HAP-1 (cell line): ENCODE measurements at places on chromosomes 1 and 21.

DNA sequence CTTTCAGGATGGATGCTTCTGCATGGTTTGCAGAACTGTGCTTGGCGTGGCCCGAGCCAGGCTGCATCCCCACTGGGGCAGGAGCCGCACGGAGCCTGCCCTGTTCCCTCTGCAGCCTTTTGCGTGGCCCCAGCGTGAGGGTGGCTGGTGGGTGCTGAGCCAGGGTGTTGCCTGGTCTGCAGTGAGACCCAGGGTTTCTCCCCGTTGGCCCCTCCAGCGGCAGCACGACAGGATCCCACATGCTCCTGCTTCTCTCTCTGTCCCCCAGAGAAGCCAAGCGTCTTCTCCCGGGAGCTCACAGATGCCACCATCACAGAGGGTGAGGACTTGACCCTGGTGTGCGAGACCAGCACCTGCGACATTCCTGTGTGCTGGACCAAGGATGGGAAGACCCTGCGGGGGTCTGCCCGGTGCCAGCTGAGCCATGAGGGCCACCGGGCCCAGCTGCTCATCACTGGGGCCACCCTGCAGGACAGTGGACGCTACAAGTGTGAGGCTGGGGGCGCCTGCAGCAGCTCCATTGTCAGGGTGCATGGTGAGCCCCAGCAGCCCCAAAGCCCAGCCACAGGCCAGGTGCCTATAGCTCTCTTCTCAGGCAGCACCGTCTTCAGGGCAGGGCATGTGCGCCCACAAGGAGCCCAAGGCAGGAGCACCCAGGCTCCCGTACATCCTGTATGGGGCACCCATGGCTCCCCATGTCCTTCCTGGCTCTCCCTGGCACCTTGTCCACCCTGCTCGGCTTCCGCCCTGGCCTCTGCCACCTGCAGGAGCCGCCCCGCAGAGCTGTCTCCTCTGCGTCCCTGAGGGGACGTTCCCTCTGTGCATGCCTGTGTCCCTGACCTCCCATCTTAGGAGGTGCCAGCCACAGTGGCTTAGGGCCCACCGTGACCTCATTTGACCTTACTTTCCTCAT, 78.9 kb downstream of the OBSCN start:
- no peak for DNase-seq

DNA sequence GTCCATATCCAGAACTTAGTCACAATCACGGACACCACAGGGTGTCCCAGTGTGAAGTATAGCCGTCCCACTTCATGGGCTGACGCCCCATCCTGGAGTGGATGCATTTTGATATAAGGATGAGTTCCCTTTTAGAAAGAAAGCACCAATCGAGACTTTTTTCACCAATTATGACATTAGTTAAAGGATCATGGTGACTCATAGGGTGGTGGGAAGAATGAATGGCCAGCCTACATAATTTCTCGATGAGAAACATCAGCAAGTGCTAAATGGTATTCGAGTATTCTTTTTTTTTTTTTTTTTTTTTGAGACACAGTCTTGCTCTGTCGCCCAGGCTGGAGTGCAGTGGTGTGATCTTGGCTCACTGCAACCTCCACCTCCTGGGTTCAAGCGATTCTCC, 38.5 kb upstream of the USP1 start:
- no peak for DNase-seq

GRCh38 chr21:37454869-37455503, 88.4 kb downstream of the DYRK1A start:
- no peak for DNase-seq

- no peak for DNase-seq
These were observed 19.6 kb downstream of the WNT9A start for GRCh38 chr1:227927971-227928741.

DNA sequence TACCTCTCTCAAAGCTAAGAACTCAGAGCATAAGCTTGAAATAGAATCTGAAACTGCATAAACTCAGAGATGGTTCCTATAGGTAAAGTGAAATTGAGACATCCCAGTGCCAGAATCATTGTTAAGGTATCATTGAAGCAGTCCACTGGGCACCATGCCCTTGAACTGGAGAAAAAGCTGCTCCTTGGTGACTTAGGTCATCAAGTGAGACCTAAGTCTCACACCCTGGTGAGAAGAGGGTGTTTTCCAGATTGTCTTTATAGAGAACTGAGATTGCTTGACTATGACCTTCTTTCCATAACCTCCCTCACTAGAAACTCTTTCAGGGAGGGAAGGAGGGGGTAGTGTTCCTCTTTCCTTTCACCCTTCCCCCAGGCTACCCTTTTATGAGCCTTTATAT, 9.4 kb upstream of the ATP6V1G3 start:
- no peak for DNase-seq

GRCh38 chr1:227937838-227938145, 9.9 kb downstream of the WNT9A start:
- no peak for DNase-seq

GRCh38 chr1:202752774-202753173, 42.5 kb upstream of the SYT2 start:
- no peak for DNase-seq

DNA sequence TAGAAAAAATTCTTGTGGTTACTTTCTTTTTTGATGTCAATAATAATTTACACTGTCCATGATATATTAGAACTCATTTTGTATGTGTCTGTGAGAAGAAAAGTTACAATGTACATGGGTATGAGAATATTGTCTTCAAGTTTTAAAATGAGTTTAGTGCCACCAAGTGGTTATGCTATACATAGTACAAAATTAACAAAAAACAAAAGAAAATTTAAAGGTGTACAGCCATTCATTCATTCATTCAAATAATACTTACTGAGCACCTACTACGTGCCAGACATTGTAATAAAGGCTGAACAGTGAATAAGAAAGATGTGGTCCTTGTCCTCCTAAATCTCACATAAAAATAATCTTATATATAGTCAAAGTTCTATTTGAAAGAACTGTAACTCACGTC, 27.7 kb downstream of the UCHL5 start:
- no peak for DNase-seq

GRCh38 chr1:47819574-47819888, 177.7 kb downstream of the TRABD2B start:
- DNase-seq, result no peak

- no peak for DNase-seq
These were observed 8.2 kb upstream of the TTLL10 start for GRCh38 chr1:1165485-1165884.

GRCh38 chr1:160166166-160166868, 14.9 kb downstream of the ATP1A4 start:
- no peak for DNase-seq

DNA sequence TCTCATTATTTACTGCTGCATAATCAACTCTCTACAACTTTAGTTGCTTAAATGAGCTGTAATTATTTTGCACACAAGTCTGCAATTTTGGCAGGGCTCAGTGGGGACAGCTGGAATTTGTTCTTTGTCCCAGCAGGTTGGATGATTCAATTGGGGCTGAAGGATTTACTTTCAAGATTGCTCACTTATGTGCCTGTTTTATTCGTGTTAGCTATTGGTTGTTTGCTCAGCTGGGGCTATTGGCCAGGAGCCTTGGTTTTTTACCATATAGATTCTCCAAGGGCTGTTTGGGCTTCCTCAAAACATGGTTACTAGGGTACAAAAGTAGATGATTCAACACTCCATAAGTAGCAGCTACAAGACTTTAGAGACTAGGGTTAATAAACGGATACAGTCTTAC, 13.4 kb downstream of the OR10R2 start:
- no peak for DNase-seq

DNA sequence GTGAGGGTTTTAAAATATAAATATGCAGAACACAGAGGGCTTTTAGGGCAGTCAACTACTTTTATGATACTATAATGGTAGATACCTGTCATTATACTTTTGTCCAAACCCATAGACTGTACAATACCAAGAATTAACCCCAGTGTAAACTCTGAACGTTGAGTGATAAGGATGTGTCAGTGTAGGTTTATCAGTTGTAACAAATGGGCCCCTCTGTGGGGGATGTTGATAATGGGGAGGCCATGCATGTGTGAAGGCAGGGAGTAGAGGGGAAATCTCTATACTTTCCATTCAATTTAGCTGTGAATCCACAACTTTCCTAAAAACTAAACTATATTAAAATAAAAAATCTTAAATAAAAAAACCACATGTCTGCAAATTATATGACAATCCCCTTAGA, 193.5 kb upstream of the CAMK1G start:
- DNase-seq, result no peak

DNA sequence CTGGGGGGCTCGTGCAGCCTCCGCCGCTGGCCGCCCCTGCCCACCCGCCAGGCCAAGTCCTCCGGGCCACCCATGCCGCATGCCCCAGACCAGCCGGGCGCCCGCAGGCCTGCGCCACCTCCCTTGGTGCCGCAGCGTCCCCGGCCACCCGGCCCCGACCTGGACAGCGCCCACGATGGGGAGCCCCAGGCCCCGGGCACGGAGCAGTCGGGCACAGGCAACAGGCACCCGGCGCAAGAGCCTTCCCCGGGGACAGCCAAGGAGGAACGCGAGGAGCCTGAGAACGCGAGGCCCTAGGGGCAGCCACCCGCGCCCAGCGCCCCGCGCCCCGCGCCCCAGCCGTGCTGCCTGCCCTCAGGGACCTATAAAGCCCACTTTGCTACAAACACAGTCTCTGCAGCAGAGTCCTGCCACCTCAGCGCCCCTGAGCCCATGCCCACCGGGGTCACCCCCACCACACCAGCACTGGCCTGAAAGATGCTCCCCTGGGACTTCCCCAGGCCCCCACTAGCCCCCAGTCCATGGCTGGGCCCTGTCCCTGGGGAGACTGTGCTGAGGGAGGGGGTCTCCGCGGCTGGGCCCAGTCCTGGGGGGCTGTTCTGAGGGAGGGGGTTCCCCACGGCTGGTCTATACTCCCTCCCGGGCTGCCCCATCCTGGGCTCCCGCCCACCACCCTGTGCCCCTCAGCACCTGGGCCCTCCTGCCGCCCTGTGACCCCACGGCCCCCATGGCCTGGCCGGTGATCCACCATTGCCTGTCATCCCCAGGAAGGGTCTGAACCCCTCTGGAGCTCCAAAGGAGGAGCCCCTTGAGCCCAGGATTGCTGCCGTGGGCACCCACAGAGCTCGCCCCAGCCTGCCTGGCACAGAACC, 8.6 kb downstream of the TNFRSF18 start:
- no peak for DNase-seq

GRCh38 chr1:33818071-33818470, 45.8 kb upstream of the HMGB4 start:
- DNase-seq, result no peak

DNA sequence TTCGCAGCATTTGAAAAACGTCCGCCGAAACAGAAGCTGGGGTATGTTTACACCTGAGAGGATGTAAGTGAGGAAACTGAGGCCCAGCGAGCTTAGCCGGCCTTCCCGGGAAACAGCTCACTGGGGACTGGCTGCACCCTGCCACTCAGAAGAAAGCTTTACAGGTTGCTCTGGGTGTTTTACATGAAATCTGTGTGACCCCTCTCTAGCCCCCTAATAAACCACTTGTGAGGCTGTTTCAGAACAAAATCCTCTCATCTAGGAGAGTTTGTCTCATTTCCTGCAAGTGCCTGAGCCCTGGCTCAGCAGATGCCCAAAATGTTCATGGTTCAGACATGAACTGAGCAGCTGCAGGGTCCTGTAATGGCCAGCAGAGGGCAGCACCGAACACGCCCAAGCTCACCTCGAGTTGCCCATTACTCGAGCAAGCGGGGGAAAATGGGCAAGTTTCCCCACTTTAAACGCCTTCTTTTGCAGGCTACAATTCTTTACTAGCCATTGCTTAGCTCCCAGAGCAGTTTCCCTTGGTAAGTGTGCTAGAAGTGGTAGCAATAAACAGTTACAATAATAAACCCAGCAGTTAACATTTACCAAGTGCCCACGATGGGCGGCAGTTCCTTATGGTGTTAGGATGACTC, 76.4 kb downstream of the FHAD1 start:
- peak; percentile 59 for DNase-seq

GRCh38 chr1:201466492-201466891, 2.5 kb downstream of the PHLDA3 start:
- no peak for DNase-seq

DNA sequence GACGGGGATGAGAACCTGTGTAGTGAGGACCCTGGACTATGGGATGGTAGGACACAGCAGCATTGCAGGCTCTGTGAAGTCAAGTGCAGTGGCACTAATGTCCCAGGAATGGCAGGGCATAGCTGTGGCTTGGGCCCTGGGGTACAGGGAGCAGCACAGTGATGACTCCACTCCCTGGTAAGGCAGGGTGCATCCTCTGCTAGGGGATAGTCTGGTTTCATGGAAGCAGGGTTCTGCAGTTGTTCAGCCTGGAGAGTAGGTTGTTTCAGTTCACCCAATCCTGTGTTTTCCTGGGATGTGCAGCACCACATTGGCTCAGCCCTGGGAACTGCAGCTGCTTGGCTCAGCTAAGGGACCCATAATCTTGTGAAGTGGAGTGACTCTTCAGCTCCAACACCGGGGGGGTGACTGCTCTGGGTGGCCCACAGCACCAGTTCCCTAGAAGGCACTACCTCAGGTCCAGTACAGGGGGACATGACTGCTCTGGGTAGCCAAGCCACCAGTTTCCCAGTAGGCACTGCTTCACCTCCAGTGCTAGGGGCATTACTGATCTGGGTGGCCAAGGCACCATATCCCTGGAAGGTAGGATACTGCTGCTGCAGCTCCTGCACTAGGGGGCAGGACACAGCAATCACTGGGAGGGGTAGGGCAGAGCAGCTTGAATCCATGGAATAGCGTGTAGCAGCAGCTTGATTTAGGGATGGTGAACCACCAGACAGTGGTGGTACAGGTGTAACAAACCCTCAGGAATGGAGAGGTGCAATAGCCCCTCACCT, 15.3 kb upstream of the C1orf185 start:
- no peak for DNase-seq

- DNase-seq, result no peak
These were observed 8.9 kb downstream of the IFFO2 start for GRCh38 chr1:18947570-18947969.

DNA sequence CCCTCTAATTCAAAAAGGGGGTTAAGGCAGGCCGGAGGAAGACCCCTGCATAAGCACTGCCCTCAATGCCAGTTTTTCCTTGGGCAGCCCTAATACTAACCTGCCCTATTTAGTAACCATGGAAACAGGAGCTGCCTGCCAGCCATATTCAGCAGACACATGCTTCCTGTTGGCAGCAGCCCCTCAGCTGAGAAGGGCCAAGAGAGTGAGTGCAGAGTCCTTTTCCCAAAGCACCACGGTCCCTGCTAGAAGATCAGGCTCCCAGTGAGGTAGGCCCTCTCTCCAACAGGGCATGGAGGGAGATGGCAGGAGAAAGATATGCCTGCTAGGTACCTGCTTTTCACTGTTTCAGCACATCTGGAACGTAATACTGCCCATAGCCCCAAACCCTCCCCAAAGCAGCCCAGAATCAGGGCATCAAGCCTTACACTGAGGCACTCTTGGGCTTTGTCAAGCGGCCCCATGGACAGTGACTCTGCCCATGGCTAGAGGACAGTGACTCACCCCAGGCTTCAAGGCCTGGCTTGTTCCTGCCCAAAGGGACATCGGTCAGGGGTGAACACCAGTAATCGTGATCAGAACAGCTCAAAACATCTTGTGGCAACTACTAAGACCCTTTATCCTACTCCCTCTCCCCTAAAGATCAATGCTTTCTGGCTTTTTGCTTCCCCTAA, 64.5 kb downstream of the BCAR3 start:
- no peak for DNase-seq

- DNase-seq, result no peak
These were observed 40.9 kb upstream of the GALNT2 start for GRCh38 chr1:230026139-230026538.
